ENCODE measurements at places on chromosomes 2 and 18. TPM values are rescaled to one million over a fixed set of nuclear protein-coding genes. Genes with fewer than 3 reads are reported as not detected.

GRCh38 chr18:9380101-9380500 lies 45.5 kb downstream of the TWSG1 start:
- no peak for DNase-seq

- no peak for DNase-seq
These were observed 3.0 kb downstream of the EVX2 start for GRCh38 chr2:176080540-176081375.

GRCh38 chr2:240635121-240635997 lies 10.1 kb downstream of the GPR35 start:
- no peak for DNase-seq

DNA sequence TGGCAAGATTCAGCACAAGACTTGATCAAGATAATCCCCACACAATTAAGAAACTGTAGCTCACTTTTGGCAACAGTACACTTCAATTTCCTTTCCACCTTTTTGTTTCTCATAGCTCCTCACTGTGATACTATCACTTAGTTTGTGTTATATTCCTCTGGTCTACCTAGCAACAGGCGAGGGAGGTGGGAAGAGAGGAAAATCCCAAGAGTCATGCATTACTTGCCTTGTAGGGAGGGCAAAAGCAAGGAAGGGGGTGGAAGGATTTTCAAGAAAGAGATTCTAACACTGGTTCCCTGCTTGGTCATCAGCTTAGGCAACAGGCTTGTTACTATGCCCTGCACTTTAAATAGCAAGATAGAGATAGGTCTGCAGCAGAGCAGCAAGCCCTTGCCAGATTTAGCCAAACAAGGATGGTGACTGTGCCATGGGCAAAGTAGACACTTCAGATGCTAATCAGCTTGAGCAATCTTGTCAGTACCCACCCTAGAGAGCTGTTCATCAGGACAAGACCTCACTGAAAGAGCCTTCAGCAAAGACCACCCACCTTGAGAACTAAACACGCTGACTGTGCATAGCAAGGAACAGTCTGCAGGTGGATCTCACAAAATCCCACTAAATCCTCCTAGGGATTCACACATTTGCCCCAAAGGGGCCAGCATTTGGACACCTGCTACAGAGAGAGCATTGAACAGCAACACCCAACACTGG lies 134.6 kb downstream of the MBD2 start:
- no peak for DNase-seq

- no peak for DNase-seq
These were observed 76.7 kb upstream of the TWIST2 start for GRCh38 chr2:238771218-238771617.

DNA sequence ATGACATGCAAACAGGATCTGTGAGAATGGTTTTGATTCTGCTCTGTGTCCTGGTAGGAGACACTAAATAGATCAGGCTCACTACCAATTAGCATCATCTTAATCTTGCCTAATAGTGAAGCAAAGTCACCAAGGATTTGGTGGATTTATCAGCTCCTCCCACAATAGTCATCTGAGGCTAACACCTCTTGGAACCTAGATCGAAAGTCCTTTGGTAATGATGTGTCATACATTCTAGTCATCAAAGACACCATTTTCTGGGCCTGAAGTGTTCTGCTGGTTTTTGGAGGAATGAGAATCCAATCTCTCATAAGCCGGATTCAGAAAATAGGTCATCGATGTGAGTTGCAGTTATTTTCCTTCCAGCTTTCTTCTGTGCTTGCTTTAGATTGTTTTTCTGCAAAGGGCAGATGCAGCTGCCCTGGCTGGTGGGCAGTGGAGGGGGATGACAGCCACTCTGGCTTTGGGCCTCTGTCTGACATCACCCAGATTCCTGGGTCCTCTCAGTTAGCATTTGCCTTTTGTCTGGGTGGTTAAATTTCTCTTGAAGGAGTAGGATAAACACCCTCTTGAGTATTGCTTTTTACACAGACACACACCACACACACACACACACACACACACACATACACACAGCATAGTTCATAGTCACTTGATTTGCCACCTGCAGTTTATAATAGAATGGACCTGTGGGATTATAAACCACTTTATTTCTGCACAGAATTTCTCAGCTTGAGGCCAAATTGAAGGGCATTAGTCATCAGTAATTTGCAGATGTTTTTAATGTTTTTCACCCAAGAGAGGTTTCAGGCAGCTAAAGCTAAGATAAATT lies at the start of gene MYO3B:
Gene MYO3B (plus strand): TSS at position 198 of the 832 bp plus-strand sequence. CDS start 141 bp downstream, at position 339.
- no peak for DNase-seq

DNA sequence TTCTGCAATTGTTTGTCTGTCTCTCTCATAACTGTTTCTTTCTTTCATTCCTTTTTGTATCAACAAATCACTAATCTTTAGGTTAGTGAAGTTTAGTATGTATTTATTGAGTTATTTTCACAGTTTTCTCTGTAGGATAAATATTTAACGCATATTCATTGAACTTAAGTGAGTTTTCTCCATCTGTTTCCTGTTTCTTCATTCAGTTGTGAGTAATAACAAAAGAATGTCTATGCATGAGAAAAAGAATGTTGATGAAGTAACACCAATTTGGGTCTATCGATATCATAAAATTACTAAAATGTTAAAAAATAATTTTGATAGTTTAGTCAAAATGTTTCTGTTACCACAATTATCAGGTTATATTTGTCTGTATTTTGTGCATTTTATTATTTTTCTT lies 948.0 kb downstream of the DSC3 start:
- DNase-seq: no peak

GRCh38 chr2:69306822-69307578 lies 80.0 kb downstream of the GFPT1 start:
- peak; percentile 54 for DNase-seq

GRCh38 chr18:22639561-22639960 lies 221.8 kb upstream of the CTAGE1 start:
- DNase-seq: no peak

DNA sequence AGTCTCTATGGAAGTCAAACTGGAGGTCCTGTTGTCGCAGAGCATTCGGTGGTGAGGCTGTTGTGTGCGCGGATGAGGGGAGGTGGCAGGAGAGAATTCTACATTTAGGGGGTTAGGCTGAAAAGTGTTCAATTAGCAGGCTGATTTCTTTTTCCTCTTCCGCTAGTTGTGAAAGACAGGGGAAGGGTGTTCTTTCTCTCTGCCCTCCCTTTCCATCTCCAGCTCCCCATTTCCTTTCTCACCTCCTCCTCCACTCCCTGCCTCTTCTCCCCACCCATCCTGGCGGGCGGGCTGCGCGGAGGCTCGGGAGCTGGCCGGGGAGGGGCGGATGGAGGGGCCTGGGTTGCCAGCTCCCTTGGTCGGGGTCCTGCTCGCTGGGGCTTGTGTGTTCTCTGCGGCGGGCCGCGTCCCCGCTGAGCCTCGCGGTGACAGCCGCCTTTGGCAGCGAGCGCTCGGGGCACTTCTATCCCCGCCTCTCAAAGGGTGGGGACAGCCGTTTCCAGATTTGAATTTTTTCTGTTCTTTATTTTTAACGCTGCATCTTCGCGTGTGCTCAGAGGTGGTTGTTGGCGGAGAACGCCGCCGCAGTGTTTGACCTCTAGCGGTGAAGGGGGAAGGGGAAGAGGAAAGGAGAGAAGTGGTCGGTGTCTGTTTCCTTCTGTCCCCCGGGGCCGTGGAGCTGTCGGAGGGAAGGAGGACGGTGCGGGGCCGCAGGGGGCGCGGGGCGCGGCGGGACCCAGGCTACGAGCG lies 3.6 kb downstream of the SOX11 start:
- DNase-seq: no peak

DNA sequence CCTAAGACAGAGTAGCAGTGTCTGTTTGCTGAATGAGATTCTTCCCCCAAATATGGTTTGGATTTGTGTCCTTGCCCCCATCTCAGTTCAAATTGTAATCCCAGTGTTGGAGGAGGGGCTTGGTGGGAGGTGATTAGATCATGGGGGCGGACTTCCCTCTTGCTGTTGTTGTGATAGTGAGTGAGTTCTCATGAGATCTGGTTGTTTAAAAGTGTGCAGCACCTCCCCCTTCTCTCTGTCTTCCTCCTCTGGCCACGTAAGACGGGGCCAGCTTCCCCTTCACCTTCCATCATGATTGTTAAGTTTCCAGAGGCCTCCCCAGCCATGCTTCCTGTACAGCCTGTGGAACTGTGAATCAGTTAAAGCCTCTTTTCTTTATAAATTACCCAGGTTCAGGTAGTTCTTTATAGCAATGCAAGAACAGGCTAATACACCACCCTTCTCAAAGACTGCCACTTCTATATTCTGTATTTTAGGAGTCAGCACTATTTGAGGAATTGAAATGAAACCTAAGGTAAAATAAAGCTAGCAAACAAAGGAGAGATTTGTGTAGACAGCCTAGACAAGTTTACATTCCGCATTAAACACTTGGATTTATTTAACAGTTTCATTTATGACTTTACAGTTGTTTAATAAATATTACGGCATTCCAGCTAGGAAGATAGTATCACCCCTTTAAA lies 21.6 kb downstream of the FBXO36 start:
- DNase-seq: no peak

DNA sequence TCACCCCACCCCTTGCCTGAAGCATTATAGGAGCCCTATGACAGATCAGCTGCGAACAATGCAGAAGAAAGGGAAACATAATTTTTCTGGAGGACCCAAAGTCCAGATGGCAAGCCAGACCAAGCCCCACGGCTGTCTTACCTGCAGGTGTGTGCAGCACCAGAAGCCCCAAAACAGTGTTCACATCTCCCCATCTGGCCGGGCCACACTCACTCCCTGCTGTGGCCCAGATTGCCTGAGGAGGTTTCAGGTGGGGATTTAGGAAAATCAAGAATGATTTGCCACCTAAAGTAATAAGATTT lies 11.7 kb upstream of the STK17B start:
- no peak for DNase-seq

- no peak for DNase-seq
These were observed 29.2 kb upstream of the MAP4K3 start for GRCh38 chr2:39466311-39466710.

- no peak for DNase-seq
These were observed 152.0 kb upstream of the SLC1A4 start for GRCh38 chr2:64837116-64837731.

DNA sequence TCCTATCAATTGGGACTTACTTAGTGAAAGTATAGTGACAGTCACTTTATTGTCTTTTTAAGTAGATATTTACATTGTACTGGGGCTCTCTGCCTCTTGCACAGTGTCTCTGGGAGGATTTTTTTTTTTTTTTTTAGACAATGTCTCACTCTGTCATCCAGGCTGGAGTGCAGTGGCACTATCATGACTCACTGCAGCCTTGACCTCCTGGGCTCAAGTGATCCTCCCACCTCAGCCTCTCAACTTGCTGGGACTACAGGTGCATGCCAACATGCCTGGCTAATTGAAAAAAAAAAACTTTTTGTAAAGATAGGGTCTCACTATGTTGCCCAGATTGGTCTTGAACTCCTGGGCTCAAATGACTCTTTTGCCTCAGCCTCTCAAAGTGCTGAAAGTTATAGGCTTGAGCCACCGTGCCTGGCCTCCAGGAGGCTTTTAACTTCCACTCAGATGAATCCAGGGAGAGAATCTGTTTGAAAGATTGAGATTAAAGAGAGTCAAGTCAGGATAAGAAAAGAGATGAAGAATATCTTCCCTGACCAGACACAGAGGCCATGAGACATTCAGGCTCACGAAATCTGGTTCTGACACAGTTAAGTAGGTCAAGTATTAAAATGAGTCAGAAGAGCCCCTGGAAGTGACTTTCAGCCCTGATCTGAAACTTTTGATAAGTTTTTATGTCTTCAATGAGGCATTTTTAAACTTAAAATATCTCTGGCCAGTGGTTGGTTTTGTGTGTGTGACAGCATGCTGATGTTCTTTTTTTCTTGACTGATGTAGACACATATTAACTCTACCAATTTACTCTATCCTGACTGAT lies 18.3 kb downstream of the ARHGEF33 start:
- DNase-seq: no peak

COL4A3 gene
- total RNA-seq: 0.74 TPM

VWC2L gene
- not detected for total RNA-seq

CXCR2 gene
- total RNA-seq: 0.48 TPM

Measured in urinary bladder (tissue), 4 donors.